ENCODE measurements at places on chromosomes 16 and 17. TPM values are rescaled to one million over a fixed set of nuclear protein-coding genes. Genes with fewer than 3 reads are reported as not detected.

GRCh38 chr16:61763991-61764390 is 272.2 kb downstream of the CDH8 start:
- DNase-seq, result no peak

GRCh38 chr16:70553645-70554044 is 30.0 kb downstream of the SF3B3 start:
- no peak for DNase-seq

- no peak for DNase-seq
Measured at GRCh38 chr16:11101695-11102522, 154.1 kb downstream of the SOCS1 start.

DNA sequence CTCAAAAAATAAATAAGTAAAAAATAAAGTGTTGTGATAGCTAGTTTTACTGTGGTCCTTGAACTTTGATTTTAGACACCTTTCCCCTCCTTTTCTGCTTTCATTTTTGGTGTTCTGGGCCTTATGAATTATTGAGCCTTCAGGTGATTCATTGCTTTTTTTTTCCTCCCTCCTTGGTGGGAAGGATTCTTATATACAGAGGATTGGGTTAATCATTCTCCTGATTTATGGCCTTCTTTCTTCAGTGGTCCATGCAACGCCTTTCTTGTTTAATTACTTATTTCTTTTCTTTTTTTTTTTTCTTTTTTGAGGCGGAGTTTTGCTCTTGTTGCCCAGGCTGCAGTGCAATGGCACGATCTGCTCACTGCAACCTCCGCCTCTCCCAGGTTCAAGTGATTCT is 8.0 kb upstream of the MYL4 start:
- DNase-seq, result no peak

The KCNH6 gene
- not detected for total RNA-seq

- no peak for DNase-seq
Measured at GRCh38 chr17:76884995-76885893, 17.0 kb downstream of the MGAT5B start.

- no peak for DNase-seq
Measured at GRCh38 chr16:1441391-1441829, 2.9 kb downstream of the CCDC154 start.

The KRT34 gene
- not detected for total RNA-seq

GRCh38 chr17:38906460-38907228 is 18.8 kb upstream of the LASP1NB start:
- no peak for DNase-seq

DNA sequence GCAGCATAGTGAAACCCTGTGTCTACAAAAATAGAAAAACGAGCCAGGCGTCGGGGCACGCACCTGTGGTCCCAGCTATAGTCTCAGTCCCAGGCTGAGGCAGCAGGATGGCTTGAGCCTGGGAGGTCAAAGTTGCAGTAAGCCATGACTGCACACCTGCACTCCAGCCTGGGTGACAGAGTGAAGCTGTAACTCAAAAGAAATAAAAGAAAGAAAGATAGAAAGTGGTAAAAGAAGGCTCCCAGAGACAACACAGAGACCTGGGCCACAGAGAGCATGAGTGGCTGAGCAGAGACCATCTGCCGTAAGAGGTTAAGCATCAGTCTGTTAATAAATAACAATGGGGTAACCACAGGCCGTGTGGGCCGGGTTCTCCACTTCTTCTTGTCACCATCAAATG is 15.3 kb upstream of the HEXD start:
- DNase-seq, result no peak

- no peak for DNase-seq
Measured at GRCh38 chr16:740459-740763, 386 bp downstream of the CIAO3 start.

The PRSS8 gene
- not detected for total RNA-seq

DNA sequence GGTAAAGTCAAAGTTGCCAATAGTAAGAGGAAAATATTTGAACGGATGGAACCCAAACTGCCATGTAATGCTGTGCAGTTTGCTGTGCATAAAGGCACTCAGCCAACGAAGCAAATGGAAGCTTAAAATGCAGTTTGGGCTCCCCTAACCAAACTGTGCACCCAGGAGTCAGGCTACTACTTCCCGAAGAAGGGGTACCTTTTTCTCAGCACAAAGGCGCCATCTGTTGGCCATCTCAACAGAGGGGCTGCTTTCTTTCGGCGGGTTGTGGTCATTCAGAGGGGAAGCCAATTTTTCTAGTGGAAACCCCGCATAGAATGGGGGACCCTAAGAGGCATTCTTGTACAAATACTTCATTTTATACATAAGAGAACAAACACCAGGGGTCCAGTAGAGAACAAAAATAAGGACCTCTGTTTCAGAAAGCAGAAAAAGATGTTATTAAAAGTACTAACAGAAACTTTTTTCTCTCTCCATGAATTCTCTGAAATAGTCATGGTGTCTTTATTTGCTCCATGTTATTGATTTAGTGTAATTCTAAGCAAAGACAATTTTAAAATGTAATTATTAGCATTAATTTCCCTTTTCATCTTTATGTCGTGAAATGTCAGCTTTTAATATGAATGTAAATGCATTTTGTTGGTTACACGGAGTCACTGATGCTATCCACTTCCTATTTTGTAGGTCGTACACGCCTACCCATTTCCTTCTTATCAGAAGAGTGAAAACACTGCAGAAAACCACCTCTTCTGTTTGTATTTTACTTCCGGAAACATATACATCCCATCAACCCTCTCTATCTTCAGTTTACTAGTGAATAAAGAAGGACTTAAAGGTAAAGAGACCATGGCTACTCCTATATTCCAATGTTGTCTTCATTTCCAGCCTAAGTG is 453.3 kb downstream of the KCNJ2 start:
- DNase-seq, result no peak

The CHST6 gene
- not detected for total RNA-seq

The EXOC3L1 gene
- total RNA-seq, result not detected
